Fibroblast of skin of back (primary cell): ENCODE measurements at places on chromosomes 13 and 19.
A peak's percentile ranks its signal among the peaks of the same experiment; 100 is the strongest.

- no peak for DNase-seq
These were observed 10.3 kb upstream of the ZNF726 start for GRCh38 chr19:23904406-23904805.

- DNase-seq = no peak
These were observed 44.0 kb downstream of the KLF2 start for GRCh38 chr19:16368385-16369305.

- DNase-seq = no peak
These were observed 37.3 kb downstream of the IL12RB1 start for GRCh38 chr19:18049385-18049784.

DNA sequence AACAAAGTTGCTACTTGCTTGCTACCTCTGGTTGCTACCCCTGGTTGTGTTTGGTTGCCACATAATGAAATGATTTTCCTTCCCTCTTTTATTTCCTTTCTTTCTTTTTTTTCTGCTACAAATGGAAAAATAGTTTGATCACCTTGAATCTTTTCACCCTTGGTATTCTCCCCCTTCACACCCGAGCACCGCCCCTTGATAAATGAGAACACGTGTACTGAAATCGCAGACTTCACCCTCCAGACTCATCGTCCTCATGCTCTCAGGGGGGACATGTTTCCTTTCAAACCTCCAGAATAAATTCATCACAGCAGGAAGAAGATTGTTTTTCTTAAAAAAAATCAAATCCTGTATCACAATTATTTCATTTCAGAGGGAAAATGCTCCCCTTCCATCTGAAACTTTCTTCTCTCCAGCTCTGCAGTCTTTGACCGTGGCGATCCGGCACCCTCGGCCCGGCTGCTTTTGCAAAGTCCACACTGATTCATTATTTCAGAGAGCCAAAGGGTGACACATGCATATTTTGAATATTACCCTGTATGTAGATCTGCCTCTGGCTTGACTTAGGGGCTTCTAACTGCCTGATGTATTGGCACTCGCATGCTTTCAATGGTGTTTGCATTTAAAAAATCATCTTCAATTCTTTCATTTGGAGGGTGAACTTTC, 222.6 kb upstream of the MAB21L1 start:
- peak; percentile 90 for DNase-seq

DNA sequence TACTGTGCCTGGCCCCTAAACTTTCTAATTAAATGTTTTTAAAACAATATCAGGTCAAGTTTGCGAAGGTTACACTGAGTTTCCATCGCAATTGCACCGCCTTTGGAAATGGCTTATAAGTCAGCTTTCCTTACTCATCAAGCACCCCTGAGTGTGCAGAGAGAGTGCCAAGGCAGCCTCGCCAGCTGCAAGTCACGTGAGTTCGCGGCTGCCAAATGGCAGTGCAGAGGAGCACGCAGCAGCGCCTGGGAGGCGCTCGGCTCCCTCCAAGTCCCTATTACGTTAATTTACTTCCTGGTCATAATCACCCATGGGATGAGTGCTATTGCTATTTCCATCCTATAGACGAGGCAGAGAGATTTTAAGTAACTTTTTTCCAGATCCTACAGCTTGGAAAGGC, 319.6 kb downstream of the TEX29 start:
- no peak for DNase-seq
